ENCODE measurements at places on chromosomes 1 and 21.

GRCh38 chr21:34618941-34619340 lies 4.0 kb upstream of the RCAN1 start:
- no peak for DNase-seq

DNA sequence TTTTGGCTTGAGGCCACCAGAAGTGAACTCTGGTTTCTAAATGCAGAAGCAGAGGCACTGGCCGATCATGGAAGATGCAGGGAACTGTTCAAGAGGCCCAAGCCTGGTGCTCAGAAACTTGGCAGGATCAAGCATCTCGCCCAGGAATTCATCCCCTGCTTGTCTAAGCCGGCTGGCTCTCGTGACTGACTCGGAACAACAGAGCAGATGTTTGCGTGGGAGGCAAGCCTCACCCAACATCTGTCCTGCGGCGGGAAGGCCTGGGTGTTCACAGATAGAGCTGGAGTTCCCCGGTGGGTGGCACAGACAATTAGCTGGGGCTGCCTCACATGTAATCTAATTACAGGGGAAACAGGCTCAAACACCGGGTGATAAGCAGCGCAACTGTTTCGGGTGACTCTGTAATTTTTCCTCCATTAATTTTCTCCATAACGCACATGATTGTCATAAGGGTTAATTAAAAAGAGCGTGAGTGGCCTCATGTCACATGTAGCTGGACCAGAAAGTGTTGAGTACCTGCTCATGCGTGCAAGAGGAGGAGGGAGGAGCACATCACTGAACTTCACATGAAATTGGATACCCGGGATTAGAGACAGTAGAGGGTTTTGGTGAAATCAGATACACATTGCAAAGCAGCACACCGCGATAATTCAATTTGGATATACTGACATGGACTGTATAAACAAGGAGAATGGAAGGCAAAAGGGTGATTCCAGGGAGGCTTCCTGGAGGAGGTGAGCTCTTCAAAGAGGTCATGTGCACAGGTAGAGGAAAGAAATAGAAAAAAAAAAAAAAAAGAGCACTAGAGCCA lies 180.0 kb downstream of the ETS2 start:
- no peak for DNase-seq

DNA sequence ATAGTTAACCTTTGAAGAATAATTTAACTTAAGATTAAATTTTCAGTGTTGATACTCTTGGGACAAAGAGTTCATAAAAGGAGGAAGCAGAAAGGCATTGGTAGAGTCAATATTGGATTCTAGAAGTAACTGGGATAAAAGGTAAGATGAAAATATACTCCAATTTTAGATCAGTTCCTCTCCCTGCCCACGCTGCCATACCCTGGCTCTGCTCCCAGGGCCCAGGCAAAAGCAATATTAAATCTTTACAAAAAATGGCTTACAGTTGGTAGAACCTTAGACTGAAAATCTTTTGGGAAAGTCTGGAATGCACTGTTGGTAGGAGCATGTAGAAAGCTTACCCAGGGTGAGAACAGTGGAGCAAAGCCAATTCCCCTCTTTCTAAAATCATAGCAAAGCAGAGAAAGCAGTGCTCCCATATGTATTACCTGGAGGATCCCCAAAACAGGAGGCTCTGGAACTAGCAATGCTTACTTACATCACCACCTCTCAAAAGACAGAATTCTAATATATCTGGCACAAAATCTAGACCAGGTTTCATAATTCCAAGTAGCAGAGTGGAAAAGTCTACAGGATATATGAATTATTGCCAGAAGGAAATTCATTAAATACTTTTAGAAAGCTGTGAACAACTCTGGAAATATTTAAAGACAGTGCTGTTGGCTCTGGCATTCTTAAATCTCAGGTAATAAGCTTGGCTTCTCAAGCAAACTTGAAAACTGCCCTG lies 24.5 kb downstream of the KIAA0319L start:
- no peak for DNase-seq

GRCh38 chr1:4394366-4394765 lies 260.0 kb upstream of the AJAP1 start:
- no peak for DNase-seq

DNA sequence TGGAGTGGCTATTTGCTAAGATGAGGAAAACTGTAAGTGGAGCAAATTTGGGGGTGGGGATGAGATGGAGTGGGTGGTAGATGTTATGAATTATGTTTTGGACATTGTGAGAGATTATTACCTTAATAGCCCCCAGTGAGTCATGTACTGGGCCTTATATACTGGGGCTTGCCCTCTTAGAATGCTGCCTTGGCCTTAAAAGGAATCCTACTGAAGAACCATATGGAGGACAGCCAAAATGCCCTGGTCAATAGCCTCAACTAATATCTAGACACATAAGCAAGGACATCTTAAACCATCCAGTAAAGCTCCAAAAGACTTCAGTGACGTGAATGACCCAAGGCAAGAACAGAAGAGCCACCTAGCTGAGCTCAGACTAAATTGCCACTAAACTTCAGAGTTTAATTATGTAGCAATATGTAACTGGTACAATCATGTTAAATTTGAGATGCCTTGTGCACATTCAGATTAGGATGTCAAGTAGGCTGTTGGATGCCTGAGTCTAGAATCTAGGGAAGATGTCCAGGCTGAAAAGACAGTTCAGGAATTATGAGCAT lies 13.9 kb upstream of the IGSF3 start:
- no peak for DNase-seq

DNA sequence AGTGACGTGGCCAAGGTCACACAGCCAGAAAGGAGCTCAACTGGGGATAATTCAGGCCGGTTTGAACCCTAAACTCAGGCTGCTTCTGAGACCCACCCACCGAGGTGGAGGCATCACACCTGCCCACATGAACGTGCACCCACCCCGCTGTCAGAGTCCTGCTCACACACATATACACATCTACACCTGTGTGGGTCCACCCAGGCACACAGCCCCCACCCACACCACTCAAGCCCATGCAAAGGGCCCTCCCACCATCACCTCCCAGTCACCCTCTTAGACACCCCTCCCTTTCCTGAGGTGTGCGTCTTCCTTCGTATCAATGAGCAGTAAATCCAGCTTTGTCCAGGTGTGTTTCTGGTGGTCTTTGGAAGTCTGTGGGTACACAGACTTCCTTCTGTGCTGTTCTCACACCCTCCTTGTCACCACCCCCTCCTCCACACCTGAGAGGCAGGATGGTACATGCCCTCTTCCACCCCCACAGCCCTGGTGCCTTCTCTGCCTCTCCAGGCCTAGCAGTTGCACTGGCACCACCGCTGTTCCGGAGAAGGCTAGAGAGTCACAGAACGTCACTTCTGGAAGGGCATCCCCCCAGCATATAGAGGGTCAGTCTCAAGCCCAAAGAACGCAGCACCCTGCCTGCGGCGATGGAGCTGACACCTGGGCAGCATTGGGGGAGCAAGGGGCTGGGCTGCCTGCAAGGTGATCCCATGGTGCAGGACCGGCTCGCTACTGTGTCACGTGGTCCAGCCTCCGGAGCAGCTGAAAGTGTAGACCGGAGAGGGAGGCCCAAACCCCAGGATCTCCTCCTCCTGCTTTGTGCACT lies 18.9 kb upstream of the FAM131C start:
- no peak for DNase-seq

DNA sequence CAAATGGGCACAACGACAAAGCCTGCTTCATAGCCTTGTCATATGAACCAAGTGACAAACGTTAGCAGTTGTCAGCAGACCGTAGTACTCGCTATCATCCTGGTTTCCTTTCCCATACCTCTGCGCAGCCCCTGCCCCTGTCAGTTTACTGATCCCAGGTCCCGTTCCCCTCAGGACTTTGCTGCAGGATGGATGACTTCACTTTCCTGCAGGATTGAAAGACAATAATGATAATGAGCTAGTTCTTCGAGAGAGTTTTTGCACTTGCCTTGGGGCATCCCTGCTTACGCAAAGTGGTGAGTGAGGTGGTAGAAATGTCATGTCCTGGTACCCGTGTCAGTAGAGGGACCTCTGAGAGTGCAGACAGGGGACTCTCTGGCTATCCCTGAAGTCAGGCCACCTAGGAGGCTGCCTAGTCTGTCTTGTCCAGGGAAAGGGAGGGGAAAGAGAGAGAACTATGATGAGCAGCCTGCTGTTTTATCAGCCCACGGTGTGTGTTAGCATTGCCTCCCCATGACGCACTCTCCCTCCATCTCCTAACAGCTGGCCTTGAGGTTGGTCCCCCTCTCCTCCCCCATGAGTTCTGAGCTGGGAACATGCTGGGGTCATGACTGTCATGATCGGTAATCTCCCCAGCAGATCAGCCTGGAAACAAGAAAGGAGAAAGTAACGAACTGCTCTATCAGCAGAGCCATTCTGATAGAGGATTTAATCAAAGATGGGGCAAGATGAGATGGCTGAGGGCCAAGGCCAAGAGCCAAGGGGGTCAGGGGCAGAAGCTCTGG lies 53.7 kb downstream of the ELK4 start:
- no peak for DNase-seq

GRCh38 chr1:109895720-109896504 lies 14.7 kb upstream of the CSF1 start:
- no peak for DNase-seq

DNA sequence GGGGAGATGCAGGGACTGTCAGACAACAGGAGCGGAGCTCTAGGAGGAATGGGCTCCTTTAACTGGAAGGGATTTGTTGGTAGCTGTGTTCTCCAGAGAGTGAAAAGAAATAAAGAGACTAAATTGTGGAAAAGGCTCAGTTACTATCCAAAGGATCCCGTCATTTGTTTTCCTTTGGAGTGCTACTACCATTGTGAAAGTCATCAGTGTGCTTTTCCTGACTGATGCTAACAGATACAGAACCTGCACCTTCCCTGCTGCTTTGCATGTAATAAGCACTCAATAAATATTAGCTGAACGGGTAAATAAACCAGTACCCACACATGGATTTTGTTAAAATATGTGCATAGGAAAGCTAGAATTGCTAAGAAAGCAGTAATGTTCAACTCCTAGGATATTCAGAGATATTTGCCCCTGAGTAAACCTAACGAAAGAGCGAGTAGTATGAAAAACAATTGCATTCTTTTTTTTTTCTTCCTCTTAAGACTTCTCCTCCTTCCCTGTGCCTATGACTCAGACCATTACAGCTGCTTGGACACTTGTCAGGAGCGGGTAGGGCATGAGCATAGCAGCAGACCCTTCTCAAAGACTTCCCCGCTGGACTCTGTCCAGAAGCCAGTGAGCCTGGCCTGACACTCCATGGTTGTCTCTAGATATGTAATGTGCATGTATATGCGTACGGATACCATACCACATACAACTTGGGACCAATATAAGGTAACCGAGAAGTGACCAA lies 41.7 kb downstream of the PTGFRN start:
- DNase-seq, result no peak

DNA sequence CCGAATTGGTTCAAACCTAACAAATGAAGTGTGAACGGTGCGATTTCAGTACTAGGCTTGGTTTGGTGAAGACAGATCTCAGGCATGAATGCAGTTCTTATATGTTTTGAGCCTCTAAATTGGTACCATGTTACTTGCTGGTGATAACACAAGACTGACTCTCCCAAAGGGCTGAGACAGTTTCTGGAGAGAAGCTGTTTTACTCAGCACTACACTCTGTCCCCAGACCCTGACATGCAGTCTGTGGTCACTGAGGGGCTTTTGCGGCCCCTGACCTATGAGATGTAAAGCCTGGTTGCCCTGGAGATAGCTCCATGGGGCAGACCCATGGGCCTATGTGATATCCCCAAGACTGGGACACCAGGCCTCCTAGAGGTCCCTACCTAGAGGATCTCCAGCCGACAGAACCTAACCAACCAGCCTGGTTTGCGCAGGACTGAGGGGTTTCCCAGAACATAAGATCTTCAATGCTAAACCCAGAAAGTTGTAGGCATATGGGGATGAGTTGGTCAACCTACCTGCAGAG lies 19.4 kb upstream of the FOXE3 start:
- no peak for DNase-seq

GRCh38 chr1:201730611-201731010 lies 98.3 kb upstream of the IPO9 start:
- no peak for DNase-seq

- no peak for DNase-seq
Observed at GRCh38 chr1:4736254-4736653, 81.8 kb downstream of the AJAP1 start.

- no peak for DNase-seq
Observed at GRCh38 chr1:167092653-167093052, 1.2 kb upstream of the STYXL2 start.

DNA sequence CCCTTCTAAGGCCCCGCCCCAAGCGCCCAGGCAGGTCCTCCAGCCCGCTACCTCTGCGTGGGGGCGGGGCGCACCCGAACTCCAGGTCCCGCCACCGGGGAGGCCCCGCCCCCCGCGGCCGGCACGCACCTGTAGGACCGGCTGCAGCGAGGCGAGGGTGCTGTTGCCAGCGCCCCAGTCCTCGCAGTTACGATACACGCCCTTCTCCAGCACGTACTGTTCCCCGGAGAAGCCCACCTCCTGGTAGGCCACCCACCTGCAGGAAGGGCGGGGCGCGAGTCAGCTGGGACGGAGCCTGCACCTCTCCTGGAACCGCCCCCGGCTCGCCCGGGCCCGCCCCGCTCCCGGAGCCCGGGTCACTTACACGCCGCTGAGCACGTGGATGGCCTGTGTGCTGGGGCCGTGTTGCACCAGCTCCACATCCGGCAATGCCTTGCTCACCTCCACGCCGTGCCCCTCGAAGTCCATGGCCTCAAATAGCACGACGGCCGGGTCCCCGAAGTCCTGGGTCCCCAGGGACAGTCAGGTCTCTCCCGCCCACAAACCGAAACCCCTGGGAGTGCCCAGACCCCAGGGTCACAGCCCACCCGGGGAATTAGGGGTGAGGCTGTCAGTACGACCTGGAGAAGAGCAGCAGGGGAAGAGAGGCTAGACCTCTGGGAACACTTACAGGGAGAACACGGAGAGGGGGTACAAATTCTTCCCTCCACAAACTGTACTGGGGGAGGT lies 17.3 kb downstream of the CRYBG2 start:
- DNase-seq, result peak; percentile 88

DNA sequence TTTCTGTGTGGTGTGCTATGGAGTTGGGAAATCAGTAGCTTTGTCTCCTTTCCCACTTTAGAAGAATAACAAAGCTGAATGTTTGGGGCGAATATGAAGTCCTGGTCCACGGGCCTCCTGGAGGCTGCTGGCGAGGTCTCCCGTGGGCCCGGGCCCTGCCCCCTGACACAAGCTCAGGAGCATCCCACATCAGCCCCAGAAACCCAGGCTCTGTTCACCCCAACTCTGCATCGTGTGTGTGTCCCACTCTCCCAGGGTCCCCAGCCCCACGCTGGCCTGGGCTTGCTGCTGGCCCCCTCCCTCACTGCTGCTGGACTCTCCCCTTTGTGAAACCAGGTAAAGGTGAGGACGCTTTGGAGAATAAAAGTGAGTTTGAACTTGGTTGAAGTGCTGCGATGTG lies 8.1 kb downstream of the PRDM16 start:
- no peak for DNase-seq

DNA sequence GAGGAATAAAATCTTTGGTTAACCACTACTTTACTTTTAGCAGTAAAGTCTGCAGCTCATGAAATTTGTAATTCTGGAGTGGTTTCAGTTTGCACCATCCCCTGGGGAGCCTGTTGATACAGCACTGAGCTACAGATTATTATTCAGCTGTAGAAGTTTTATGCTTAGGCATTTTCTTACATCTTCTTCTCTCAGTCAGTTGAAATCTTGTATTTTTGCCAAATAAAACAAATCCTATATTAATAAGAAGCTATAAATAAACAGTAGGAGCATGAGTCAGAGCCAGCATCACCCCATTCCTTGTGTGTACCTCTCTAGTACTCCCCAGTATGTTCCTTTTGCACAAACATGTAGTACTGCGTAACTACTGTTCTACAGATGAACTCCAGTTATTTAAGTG lies 118.9 kb downstream of the ATF6 start:
- no peak for DNase-seq

All from CD4-positive, alpha-beta T cell (primary cell).